ENCODE measurements at places on chromosomes 6 and 20.

GRCh38 chr6:26043384-26044139 lies 43.7 kb upstream of the HFE start:
- DNase-seq = no peak

DNA sequence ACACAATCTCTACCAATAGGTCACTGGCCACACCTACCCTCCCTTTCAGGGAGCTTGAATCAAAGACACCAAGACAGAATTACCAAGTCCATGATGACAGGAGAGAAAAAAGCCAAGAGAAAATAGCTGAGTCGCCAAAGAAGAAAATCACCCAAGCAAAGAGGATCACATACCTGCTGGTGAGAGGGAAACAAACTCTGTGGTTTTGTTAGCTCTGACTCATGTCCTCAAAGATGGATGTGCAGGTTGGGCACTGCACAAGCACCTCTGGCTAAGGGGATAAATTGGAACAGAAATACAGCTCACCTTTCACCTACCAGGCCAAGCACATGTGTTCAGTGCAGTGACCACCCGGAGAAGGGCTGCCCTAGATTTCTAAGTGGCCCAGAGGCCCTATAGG lies 114.8 kb downstream of the TFAP2A start:
- DNase-seq = no peak

- DNase-seq = no peak
Measured at GRCh38 chr6:132060591-132060990, 109.4 kb upstream of the CCN2 start.

DNA sequence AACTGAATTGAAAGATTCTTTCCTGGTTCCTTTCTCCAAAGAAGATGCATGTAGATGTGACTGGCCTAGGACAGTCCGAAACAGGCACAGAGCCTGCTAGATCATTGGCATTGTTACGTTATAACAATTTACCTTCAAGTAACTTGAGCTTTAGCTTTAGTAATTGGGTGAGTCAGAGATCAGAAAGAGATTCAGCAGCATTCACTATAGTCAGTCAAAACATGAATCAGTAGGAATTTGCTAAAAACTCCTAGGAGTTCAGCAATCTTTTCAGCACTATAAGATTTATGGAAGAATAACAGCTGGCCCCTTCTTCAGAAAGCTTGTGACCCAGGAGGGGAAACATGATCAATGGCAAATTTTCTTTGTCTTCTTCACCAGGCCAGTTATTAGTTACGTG lies 281.7 kb upstream of the PRDM1 start:
- DNase-seq = no peak

DNA sequence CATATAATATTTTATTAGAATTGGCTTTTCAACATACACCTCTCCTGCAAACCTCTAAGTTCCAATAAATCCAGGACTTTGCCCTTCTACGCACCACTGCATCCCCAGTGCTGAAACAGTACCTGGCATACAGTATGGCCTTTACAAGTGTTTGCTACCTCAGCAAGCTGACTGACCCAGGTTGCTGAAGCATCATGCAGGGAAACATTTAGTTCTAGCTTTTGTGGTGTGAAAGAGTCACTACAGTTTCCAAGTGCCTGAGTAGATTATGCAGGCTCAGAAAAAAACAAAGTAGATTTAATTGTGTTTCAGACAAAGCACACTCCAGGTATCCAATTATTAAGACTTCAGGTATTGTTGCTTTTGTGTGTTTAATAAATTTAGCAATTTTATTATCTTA lies 614.2 kb upstream of the NRSN1 start:
- no peak for DNase-seq

DNA sequence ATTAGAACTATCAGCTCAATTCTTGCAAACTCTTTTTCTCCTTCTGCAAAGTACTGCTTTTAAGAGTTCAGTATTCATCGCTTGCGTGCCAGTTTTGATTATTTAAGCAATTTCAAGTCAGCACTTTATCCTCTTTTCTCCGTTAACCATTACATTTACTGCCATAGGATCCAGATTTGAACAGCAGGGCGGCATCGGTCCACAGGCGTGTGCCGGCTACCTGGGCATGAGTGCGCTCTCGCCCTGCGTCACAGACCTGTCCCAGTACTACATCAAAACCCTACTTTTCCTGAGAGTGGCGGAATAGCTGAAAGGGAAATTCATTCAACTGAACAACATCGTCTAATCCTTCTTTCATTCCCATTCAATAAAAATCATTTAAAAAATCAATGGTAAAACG lies 53.4 kb downstream of the MYLK4 start:
- no peak for DNase-seq

DNA sequence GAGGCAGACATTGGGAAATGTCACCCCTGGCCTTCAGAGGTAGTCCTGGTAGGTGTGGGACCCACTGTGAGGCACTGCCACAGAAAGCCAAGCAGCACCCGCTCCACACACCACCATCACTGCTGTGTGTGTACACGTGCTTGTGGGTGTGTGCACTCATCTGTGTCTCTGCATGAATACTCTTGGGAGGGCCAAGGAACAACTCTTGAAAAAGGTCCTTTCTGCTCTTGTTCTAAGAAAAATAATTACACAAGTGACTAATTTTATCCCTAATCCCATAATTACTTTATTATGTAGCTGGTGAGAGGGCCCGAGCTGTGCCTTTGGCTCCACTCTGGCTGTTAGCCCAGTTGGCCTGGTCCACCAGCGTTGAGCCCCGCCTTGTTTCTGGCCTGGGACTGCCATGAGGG lies 21.7 kb upstream of the EPB41L1 start:
- no peak for DNase-seq

DNA sequence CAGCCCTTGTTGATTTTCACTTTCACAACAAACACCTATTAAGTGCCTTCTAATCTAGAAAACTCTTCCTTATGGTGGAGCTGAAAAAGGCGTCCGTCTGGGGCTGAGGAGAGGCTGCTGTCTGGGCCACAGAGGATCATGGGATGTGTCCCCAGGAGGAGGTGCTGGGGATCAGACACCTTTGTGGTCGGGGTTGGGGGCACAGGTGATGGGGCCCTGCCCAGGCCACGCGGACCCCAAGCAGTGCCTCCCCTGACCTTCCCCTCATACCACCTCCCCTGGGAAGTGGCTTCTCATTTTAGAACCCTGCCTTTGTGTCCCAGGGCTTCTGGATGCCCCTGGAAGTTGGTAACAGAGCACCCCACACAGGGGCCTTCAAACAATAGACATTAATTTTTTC lies 41.1 kb downstream of the SUN5 start:
- DNase-seq = no peak

DNA sequence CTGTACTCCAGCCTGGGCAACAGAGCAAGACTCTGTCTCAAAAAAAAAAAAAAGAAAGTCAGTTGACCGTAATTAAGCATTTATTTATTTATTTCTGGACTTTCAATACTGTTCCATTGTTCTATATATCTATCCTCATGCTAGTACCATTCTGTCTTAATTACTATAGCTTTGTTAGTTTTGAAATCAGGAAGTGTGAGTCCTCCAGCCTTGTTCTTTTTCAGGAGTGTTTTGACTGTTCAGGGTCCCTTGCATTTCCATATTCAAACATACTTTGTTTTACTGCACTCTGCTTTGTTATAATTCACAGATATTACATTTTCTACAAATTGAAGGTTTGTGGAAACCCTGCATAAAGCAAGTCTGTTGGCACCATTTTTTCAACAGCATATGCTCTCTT lies 36.7 kb upstream of the ASXL1 start:
- no peak for DNase-seq

- DNase-seq = no peak
Measured at GRCh38 chr6:71602385-71603007, 283.9 kb upstream of the RIMS1 start.

- peak; percentile 29 for DNase-seq
Measured at GRCh38 chr20:53773792-53774401, 180.3 kb upstream of the ZNF217 start.

- no peak for DNase-seq
Measured at GRCh38 chr6:152771061-152771687, 20.6 kb downstream of the VIP start.

DNA sequence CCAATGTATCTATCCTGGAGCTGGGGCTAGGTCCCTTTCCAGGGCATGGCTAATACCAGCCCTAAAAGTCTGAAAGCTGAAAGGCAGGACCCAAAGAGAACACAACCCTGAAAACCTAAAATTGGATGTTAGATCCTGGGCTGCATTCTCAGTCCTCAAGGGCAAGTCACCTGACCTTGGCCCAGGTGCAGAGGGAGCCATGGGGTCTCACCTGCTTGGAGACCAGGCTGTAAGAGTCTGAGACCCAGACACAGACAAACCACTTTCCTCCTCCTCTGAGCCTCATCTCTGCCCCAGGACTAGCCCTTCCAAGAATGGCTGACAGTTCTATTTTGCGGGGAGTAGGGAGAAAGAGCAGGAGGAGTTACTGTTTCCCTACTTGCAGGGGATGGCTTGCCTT lies 60.0 kb downstream of the EFCAB8 start:
- DNase-seq = no peak

DNA sequence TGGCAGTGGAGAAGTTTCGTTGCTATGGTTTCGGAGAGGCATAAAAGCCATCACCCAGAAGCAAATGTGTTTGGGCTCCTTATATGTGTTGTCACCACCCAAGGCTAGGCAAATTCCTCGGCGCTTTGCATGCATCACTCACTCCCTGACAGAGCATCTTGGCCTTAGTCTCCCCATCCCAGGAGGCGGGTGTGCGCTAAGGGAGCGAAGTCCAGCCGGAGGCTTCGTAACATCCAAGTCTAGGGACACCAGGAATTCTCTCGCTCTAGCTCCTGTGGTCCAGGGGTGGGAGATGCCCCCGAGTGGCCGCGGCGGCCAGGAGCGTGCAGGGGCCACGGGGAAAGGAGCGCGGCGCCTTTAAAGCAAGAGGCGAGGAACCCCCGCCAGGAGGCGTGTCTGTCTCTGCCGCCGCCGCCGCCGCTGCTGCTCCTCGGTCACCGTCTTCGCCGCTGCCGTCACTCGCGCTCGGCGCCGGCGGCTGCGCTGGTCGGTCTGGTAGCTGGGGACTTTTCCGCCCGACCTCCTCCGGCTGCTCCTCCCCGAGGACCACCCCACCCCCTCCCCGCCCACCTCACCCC lies at the start of gene GRIK2:
TSS of gene GRIK2 (plus strand) at position 458 of the 578 bp plus-strand sequence.
- no peak for DNase-seq

GRCh38 chr20:1478566-1478965 lies 11.9 kb upstream of the NSFL1C start:
- DNase-seq = no peak

All from Caco-2 (cell line).